ENCODE measurements at places on chromosomes 12 and 14.

DNA sequence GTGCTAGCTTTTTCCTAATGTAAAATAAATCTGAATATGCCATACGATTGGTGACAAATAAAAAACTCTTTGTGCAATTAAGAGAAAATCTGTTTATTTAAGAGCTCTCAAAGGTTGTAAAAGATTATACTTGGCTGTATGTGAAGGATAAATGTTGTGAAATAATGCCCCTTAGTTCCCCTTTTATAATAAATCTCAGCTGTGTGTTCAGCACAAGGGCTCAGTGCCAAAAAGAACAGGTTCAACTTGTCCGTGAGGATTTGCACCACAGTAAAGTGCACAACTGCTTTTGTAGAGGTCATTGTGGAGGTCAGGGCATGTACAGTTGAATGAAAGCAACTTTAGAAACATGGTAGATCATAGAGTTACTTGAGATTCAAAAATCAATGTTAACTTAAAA is 118.6 kb downstream of the TRMT5 start:
- no peak for DNase-seq

GRCh38 chr12:111224186-111225066 is 144.5 kb downstream of the PHETA1 start:
- peak; percentile 5 for DNase-seq

DNA sequence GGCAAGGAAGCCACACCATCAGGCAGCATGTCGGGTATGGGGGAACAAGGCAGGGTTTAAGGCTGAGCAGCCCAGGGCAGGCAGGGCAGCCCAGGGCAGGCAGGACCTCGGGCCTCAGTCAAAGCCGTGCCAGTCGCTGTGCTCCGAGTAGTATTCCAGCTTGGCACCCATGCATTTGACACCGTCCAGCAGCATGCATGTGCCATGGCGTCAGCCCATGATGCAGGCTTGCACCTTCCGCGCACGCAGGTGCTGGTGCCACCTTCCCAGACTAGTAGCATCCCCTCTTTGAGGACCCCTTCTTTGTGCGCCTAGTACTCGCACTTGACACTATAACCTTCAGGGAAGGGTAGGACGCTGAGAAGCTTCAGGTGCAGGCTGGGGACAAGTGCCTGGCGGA is 11.6 kb upstream of the ADCY6 start:
- DNase-seq, result no peak

DNA sequence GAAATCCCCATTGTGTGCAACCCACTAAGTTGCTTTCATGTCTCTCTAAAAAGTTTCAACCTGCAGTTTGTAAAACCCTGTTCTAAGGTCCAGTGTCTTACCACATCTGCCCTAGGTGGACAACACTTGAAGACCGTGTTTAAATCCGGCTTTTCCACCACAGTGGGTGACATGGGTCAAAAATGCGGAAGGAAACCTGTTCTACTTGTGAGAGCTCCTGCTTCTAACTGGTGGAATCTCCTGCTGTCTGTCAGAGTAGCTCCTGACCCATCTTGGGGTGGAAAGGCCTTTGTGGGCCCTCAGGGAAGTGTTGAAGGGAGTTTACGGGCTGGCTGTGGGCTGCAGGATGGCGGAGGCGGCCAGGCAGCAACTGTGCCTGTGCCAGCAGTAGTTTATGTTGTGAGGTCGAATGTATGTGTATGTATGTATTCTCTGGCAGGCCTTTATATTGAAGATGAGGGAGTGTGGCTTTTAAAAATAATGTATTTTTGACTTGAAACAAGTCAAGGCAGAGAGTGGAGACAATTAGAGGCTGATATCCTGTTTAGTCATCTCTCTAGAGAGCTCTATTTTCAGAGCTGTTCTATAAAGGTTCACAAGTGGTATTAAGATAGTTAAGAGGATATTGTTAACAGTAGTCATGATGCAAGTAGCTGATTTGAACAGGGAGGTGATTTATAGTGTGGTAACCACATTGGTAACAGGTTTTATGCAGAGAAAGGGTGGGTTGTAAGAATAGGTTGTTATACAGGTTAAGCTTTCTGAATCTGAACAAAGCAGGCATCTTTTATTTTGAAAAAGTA is 67.0 kb downstream of the PRKCH start:
- no peak for DNase-seq

GRCh38 chr14:68033336-68033932 is 213.9 kb downstream of the RAD51B start:
- no peak for DNase-seq

DNA sequence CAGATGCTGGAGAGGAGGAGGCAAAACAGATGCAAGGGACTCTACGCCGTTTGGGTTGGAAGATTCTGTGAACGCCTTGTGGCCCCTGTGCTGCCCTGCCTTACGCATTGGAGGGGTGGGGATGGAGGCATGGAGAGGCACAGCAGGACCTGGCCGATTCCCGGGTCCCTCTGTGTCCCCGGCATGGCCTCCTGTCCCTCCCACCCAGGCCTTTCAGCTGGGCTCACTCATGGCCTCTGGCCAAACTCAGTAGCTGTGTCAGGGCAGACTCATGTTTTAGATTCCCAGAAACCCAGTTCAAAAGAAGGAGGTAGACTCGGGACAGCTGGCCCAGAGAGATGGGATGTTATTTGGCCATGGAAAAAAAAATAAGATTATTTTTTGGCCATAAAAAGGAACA is 40.1 kb downstream of the TESC start:
- no peak for DNase-seq

DNA sequence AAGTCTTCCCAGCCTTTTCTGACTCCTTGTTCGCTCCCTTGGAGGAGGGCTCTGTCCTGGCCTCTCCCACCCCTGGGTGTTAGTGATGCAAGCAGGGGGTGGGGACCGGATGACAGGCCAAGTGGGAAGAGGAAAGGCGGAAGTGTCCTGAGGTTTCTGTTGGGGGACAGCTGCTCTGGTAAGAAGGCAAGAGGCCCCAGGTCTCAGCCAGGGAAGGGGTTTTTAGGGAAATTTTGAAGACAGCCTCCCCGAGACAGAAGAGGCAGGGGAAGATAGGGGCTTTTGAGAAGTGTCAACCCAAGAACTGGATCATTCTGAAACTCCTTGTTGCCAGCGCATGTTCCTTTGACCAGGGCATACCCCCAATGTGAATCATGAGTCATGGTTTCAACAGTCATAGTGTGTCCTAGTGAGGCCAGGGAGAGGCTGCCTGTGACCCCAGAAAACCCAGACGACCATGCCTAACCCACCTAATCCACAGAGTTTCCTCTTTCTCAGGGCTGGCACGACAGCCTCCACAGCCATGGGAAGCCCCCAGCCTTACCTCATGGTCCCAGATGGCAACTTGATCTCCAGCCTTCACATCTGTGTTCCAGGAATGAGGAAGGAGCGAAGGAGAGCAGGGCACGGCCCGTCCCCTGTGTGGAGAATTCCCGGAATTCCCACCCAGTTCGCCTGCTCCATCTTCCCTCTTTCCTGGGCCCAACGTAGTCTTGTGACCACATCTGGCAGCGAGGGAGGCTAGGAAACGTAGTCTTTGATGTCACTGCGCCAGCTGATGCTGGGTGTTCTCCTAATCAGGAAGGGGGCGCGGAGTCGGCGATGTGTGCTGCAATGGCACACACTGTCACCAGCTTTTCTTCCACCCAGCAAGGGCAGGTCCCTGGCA is 4.9 kb upstream of the GPR132 start:
- no peak for DNase-seq

- no peak for DNase-seq
These were observed 174.4 kb downstream of the SYT10 start for GRCh38 chr12:33265033-33265731.

DNA sequence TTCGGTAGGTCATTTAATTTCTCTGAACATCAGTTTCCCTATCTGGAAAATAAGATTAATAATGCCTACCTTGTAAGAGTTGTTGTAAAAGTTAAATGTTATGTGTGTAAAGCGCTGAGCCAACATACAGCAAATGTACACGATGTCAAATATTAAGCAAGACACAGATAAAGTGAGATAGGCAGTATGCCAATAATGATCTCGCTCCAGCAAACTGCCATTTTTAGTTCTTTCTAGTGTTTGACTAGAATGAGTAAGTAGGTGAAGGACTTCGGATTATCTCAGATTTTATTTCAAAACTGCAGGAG is 840 bp downstream of the DHRS7 start:
- no peak for DNase-seq

Data from OCI-LY7 (cell line).